Activated CD8-positive, alpha-beta memory T cell treated with anti-CD3 and anti-CD28 coated beads, Interleukin-2, amount 10 ng/mL, durations not matched to agents 7 days and 5 days (primary cell): ENCODE measurements at places on chromosomes 1 and 21. TPM values are rescaled to one million over a fixed set of nuclear protein-coding genes. Genes with fewer than 3 reads are reported as not detected.

The LRRC52 gene
- not detected for total RNA-seq

The COL9A2 gene
- total RNA-seq = 8.3 TPM

The NR0B2 gene
- total RNA-seq = not detected

DNA sequence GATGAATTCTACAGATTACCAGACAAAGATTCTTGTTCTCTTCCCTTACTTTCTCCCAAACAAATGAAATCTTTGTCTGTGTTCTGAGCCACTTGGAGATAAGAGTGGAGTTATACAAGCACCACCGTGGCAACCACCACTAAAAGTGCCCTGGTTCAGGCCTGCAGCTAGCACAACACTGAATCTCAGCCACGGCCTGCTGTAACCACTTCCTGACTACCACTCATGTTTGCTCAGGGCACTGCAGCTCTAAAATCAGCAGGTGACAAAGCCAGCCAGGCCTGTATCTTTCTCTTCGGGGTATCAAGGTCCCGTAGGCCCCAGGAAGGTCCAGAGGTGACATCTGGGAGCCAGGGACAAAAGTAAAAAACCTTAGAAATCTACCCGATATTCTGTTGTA lies 3.2 kb upstream of the OR2T6 start:
- no peaks in the 10 kb centered on the region for H3K36me3 ChIP-seq
- H3K27me3 ChIP-seq = no peaks in the 10 kb centered on the region
- no peak for DNase-seq
- H3K27ac ChIP-seq = no peak overlapping the region
- no peaks in the 10 kb centered on the region for H3K4me1 ChIP-seq

- no peaks in the 10 kb centered on the region for H3K4me1 ChIP-seq
- no peak overlapping the region for H3K4me3 ChIP-seq
- DNase-seq = no peak
- H3K36me3 ChIP-seq = no peaks in the 10 kb centered on the region
- no peak overlapping the region for H3K27ac ChIP-seq
These were observed 13.3 kb upstream of the BECN2 start for GRCh38 chr1:241944300-241944699.

DNA sequence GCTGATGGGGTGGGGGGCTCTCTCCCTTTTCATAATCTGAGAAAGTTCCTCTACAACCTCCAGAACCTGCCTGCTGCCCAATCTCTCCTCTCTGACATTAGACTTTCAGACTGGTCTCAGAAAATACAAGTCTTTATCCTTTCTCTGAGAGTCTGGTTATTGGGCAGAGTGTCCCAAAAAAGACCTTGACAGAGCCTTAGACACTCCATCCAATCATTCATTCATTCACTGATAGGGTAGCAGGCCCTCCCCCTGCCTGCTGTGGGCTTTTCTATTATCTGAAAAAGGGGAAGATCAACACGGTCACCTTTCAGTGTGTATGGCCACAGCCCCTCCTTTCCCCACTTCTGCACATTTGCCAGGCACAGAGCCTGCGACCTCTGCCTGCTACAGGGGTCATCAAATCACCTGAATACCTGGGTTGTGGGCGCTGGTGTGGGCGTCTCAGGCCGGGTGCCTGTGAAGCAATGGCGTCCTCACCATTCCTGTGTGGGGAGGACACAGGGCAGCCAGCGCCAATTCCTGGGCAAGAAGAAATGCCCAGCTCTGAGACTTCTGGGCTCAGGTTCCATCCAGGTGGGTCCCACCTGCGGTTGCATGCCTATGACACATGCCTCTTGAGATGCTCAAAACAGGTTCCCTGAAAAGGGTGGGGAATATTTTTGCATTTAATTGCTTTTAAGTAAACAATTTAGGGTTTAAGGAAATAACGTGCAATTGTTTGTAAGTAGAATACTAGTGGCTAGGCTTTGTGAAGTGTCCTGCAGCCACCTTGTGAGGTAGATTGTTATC lies 52.8 kb downstream of the ELK4 start:
- no peak overlapping the region for H3K27ac ChIP-seq
- H3K4me1 ChIP-seq = peaks cover 16% of the 10 kb centered on the region
- H3K36me3 ChIP-seq = no peaks in the 10 kb centered on the region

The DNALI1 gene
- 0.30 TPM for total RNA-seq

DNA sequence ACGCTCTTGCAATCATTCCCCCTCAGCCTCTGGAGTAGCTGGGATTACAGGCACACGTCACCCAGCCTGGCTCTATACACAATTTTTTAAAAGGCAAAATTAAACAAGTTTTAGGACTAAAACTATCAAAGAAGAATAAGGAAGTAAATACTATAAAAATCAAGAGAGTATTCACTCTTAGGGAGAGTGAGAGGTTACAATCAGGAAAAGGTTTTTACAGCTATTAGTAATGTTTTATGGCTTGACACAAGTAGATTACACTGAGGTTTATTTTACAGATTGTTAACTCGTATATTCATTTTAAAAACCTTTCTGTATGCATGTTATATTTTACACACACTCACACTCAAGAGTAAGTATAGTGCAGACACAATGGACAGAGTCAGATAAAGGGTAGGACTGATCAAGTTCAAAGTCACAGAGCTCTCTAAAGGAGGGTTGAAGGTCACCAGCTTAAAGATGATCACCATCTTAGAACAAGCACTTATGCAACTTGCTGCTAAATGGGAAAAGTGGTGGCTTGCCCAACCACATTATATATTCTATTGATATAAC lies 77.9 kb upstream of the MAN1A2 start:
- H3K4me3 ChIP-seq = no peak overlapping the region
- H3K4me1 ChIP-seq = no peaks in the 10 kb centered on the region
- H3K27ac ChIP-seq = no peak overlapping the region
- peaks cover 7% of the 10 kb centered on the region for H3K27me3 ChIP-seq
- no peak for DNase-seq
- H3K36me3 ChIP-seq = no peaks in the 10 kb centered on the region

GRCh38 chr1:206506405-206507283 lies 687 bp upstream of the RASSF5 start:
- H3K36me3 ChIP-seq = peaks cover 2% of the 10 kb centered on the region
- H3K4me3 ChIP-seq = peak overlapping the region; percentile 67
- peak; percentile 46 for DNase-seq
- peaks cover 25% of the 10 kb centered on the region for H3K27me3 ChIP-seq

DNA sequence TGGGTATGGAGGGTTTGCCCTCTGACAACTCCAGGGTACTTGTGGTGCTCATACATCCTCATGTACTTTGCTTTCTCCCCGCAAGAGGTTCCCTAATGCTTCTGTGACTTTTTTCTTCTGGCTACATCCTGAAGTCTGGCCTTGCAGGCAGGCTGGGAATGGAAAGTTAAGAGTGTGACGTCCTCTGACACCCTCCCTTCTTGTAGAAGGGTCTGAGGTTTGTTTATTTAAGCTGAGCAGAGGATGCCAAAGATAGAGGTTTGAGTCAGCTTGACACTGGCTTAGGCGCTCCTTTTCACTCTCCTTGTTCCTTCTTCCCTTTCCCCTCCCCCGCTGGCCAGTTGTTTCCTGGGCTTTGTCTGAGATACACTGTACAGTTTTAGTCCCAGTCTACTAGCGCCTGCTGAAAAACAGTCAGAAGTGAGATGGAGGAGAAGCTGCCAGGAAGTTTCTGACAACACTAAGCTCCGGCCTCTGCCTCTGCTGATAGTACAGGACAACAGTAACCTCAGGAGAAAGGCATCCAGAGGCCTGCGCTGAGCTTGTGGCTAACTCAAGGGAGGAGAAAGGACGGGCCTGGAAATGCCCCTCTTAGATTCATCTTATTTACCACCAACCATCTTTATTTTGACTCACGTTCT lies at the start of gene MACF1:
MACF1 (plus strand) TSS at position 255 of the 641 bp plus-strand sequence; CDS start at position 583, 328 bp downstream.
- H3K4me3 ChIP-seq = peak within 1 kb of the TSS; percentile 89
- peaks cover 47% of the 10 kb centered on the region for H3K4me1 ChIP-seq
- peak within 1 kb of the TSS; percentile 100 for H3K27ac ChIP-seq

GRCh38 chr1:172390301-172390682 lies 30.2 kb upstream of the C1orf105 start:
- no peak overlapping the region for H3K27ac ChIP-seq
- peaks cover 4% of the 10 kb centered on the region for H3K36me3 ChIP-seq
- DNase-seq = no peak

- H3K4me3 ChIP-seq = no peak overlapping the region
- peaks cover 7% of the 10 kb centered on the region for H3K36me3 ChIP-seq
- H3K27me3 ChIP-seq = no peaks in the 10 kb centered on the region
- H3K4me1 ChIP-seq = peaks cover 2% of the 10 kb centered on the region
- peak; percentile 29 for DNase-seq
- no peak overlapping the region for H3K27ac ChIP-seq
These were observed 85.8 kb downstream of the ADARB1 start for GRCh38 chr21:45160198-45160597.

GRCh38 chr1:41975121-41975520 lies 56.4 kb upstream of the HIVEP3 start:
- no peak overlapping the region for H3K4me3 ChIP-seq
- H3K27ac ChIP-seq = no peak overlapping the region
- H3K36me3 ChIP-seq = peaks cover 5% of the 10 kb centered on the region
- no peak for DNase-seq
- peaks cover 11% of the 10 kb centered on the region for H3K4me1 ChIP-seq

The LCE6A gene
- total RNA-seq = not detected

The MOB3C gene
- 20.7 TPM for total RNA-seq

DNA sequence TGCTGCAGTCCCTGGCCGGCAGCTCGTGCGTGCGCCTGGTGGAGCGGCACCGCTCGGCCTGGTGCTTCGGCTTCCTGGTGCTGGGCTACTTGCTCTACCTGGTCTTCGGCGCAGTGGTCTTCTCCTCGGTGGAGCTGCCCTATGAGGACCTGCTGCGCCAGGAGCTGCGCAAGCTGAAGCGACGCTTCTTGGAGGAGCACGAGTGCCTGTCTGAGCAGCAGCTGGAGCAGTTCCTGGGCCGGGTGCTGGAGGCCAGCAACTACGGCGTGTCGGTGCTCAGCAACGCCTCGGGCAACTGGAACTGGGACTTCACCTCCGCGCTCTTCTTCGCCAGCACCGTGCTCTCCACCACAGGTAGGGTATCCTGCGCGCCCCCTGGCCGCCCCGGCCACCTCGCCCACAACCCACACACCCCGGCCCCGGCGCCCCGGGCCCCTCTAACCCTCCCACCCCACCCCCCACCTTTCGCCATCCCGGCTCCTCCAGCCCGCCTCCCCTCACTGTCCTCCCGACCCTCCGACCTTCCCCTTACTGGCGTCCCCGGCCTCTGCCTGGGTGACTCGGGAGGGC lies 352 bp downstream of the KCNK1 start:
- DNase-seq = no peak
- H3K27ac ChIP-seq = no peak overlapping the region
- peaks cover 1% of the 10 kb centered on the region for H3K36me3 ChIP-seq
- peak overlapping the region; percentile 65 for H3K4me3 ChIP-seq

The IL12RB2 gene
- total RNA-seq = 54.0 TPM

The VTCN1 gene
- not detected for total RNA-seq

DNA sequence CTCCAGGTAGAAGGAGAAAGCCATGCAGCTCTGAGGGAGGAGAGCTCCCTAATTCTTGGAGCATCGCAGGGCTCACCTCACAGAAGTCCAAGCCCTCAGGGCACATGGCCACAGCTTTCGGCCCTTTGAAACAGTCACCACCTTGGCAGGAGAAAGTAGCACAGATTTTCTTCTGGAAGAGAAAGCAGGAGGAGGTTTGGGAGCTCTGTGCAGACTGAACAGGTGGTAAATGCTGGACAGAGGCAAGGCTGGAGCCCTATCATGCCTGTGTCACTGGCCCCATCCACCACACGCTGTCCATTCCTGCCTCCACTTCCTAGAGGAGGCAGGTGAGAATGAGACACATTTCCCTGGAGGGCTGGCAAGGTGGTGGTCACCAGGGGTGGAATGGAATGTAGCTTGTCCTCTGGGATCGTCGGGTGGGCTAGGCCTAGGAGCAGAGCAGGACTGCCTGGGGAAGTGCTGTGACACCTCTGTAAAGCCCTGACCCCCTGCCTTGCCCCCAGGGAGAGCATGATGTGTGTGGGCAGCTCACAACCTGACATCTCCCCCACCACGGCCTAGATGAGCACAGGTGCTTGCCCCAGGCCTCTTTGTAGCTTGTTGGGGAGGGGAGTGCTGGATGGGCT lies 2.8 kb upstream of the INPP5B start:
- H3K36me3 ChIP-seq = peaks cover 2% of the 10 kb centered on the region
- no peaks in the 10 kb centered on the region for H3K27me3 ChIP-seq
- DNase-seq = no peak

- H3K27me3 ChIP-seq = no peaks in the 10 kb centered on the region
- H3K27ac ChIP-seq = no peak within 1 kb of the TSS
- DNase-seq = no peak
These were observed at the start of gene ANXA9 for GRCh38 chr1:150981805-150982712. Gene ANXA9 (plus strand): TSS chr1:150982292. CDS start chr1:150983106, 814 bp downstream.

The PPP1R12B gene
- total RNA-seq = 20.3 TPM

- peak; percentile 52 for DNase-seq
- H3K4me3 ChIP-seq = no peak overlapping the region
- H3K27me3 ChIP-seq = peaks cover 8% of the 10 kb centered on the region
- peaks cover 34% of the 10 kb centered on the region for H3K4me1 ChIP-seq
- H3K36me3 ChIP-seq = no peaks in the 10 kb centered on the region
These were observed 59.5 kb downstream of the PTGS2 start for GRCh38 chr1:186620566-186621350.

DNA sequence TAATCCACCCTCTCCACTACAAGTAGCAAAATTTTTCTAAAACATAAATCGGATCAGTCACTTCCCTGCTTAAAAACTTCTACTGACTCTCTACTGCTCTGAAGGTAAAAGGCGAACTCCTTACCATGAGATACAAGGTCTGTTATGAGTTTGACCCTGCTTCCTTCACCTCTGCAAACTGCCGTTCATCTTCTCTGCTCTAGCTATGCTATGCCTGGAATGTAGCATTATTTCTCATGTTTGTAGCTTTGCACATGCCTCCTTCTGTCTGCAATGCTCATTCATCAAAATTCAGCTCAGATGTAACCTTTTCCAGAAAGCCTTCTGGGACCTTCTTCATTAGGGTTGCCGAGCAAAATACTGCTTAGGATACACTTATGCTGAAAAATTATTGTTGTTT lies 30.8 kb downstream of the RPL5 start:
- no peak for DNase-seq
- H3K4me1 ChIP-seq = peaks cover 11% of the 10 kb centered on the region
- no peak overlapping the region for H3K27ac ChIP-seq
- no peaks in the 10 kb centered on the region for H3K27me3 ChIP-seq
- no peak overlapping the region for H3K4me3 ChIP-seq

- H3K4me3 ChIP-seq = peak within 1 kb of the TSS; percentile 85
- H3K36me3 ChIP-seq = peaks cover 8% of the 10 kb centered on the region
- H3K4me1 ChIP-seq = peaks cover 46% of the 10 kb centered on the region
- peak; percentile 82 for DNase-seq
- H3K27me3 ChIP-seq = no peaks in the 10 kb centered on the region
These were observed at the start of gene SLX9 for GRCh38 chr21:44939532-44940115. Gene SLX9 (plus strand): TSS chr21:44940029. CDS start chr21:44940058, 29 bp downstream.

DNA sequence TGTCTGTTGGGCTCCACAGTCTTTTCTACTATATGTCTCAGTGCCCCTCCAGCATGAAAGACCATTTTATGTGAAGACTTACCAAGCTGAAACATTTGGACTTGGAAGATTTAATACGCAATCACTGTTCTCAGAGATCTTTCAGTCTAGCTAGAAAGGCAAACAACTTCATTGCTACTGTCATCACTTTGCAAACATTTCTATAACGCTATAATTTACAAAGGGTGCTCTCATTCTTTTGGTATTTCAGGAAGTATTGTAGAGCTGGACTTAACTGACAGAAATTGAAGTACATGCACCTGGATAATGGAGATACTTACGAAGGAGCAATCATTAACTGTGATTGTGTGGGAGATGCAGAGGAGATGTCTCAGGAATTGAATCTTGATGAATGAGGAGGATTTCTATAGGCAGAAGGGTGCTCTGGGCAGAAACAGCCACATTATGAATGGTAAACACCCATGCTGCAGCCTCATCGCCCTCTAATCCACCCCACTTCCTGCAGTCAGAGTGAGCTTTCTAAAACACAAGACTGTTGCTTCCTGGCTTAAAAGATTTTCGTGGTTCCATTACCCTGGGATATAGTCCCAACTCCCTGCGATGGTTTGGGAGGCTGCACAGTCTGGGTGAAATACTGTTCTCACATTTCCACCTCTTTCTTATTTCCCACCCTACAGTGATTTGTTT lies 75.1 kb upstream of the GNG12 start:
- H3K4me3 ChIP-seq = no peak overlapping the region
- H3K27ac ChIP-seq = no peak overlapping the region
- H3K4me1 ChIP-seq = no peaks in the 10 kb centered on the region
- H3K36me3 ChIP-seq = no peaks in the 10 kb centered on the region
- no peak for DNase-seq
